ENCODE measurements at places on chromosomes 4 and X.

DNA sequence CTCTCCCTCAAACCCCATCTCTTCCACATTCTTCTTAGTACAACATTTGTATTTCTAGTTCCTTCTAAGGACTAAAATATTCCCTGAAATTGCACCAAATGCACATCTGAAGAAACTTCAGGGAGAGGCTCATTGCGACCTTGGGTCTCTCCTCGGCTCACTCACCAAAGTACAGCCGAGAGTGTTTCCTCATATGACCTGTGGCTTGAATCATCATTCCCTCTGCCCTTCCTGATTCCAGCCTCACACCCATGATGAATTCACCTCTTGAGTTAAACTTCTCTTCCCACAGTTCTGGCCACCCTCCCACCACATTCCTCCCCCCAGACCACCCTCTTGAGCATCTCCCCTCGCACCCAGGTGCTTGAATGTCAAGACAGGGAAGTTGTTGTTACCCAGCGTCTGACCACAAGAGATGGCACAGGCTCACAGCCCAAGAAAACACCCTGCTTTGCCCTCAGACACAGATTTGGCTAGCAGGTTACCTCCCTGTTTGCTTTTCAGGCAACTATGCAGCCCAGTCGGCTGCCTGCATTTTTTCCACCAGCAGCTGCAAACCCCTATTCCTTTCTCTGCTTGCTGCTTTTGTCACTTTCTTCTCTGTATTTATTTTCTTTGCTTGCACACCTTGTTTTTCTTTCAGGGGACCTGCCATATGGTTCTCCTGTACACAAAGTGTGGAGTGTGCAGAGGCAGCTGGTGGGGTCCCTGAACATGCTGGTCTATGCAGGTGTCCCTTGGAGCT is 214.8 kb downstream of the SPATA18 start:
- no peak for DNase-seq

DNA sequence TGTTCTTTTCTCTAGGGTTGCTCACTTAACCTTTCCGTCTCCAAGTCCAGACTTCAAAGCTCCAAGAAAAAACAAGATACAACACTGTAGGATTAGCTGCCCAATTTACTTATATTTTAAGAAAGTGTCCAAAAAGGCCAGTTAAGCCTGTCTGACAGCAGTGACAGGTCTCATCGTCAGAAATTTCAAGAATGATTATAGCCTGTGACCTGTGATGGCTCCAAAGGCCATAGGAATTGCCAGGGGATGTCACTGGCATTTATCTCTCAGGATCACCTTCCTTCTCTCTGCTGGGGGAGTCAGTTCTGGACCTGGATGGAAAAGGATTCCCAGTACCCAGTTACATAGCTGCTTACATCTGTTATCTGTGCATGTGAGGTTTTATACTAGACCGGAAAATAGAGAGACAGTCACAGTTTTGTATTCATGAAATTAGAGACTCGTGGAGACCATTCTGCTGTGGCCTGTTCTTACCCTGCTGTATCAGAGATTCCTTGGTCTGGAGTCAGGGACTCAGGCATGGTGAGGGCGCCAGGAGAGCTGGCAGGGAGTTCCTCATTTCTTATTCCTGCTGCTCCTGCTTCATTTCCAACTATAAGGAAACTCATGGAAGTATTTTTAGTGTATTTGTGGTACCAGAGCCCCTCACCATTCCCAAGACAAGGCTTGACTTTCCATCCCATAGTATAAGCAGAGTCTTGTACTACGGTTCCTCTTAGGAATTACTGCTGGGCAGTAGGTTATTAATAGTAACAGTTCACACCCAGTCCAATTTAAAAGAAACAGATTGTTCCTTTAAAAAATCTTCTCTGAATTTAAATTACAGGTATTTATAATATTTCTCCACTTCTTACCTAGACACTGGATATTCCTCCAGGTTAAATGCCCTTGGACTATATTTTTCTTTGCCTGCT is 220.8 kb downstream of the SHROOM3 start:
- no peak for DNase-seq

GRCh38 chr4:132593717-132594400 is 555.2 kb upstream of the PCDH10 start:
- no peak for DNase-seq

- no peak for DNase-seq
Measured at GRCh38 chrX:150253959-150254620, 109.0 kb upstream of the MAMLD1 start.

GRCh38 chr4:73725510-73725909 is 14.9 kb upstream of the CXCL8 start:
- DNase-seq = no peak
